Thyroid gland (tissue), 4 donors: ENCODE measurements at places on chromosomes 7 and 10.
A peak's percentile ranks its signal among the peaks of the same experiment; 100 is the strongest.

DNA sequence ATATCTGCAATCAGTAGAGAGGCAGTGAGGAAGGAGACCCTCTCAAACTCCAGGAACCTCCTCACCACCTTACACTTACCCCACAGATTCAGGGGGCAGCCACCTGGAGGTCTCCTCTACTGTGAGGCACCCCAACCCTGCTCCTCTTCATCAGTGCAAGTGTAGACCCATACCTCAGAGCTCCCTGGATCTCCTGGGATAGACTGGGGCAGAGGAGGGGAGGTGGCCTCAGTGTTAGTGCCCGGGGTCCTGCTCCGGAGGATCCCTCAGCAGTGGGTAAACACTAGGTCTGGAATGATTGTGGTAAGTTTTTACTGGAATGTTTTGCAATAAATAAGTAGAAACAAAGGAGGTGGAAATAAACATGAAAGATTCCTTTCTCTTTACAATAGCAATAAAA, 31.1 kb downstream of the ANTXRL start:
- DNase-seq = no peak

DNA sequence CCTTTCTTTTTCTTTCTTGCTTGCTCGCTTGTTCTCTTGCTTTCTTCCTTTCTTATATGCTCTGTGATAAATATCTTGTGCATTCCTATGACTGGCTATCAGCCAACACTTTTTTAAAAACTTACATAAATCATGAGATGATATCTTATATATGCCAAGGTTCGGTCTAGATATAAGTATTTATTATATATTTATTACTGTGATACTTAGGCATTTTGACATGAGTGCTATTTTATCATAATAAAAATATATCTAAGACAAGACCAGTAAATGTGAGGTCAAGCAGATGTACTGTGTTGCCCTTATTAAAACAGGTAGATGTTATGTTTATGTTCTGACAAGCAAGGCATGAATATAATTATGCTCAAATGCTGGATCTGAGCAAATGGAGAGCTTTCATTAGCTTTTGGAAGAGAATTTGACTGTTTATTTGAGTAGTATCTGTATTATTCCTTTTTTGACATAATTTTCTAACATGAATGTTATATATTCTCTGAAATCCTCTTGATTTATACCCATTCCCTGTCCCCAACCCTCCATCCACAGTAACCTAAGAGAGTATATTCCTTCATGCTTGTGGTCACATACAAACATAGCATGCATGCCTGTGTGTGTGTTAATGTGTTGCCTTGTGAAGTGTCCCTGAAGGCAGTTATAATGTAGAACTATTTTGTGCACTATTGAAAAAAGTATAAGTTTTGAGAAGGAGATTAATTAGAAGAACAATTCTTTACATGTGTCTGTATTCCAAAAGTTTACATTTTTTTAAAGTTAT, 158.0 kb downstream of the HDAC9 start:
- no peak for DNase-seq

- DNase-seq = no peak
These were observed 202.6 kb downstream of the PPP1R3A start for GRCh38 chr7:113715981-113716856.

- no peak for DNase-seq
These were observed 14.8 kb downstream of the NACAD start for GRCh38 chr7:45073786-45074527.

DNA sequence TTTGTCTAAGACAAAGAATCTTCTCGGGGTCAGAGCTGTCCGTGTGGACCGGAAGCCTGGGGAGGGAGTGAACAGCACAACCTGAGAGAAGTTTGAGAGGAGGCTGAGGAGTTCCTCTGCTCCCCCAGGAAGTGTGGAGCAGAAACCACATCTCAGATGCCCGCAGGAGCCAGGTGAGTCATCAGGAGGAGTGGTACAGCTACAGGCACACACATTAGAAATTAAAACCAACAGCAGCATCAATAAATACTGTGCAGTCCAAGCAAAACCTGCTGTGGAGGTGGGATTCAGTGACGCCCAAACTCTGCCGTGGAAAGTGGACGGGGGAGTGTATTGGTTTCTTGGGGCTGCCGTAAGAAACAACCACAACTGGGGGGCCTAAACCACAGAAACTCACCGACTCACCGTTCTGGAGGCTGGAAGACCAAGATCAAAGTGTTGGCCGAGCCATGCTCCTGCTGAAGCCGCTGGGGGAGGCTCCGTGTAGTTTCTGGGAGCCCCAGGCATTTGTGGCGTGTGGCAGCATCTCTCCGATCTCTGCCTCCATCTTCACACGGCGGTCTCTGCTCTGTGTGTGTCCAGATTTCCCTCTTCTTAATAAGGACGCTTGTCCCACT, 31.2 kb upstream of the GARS1 start:
- DNase-seq = no peak

DNA sequence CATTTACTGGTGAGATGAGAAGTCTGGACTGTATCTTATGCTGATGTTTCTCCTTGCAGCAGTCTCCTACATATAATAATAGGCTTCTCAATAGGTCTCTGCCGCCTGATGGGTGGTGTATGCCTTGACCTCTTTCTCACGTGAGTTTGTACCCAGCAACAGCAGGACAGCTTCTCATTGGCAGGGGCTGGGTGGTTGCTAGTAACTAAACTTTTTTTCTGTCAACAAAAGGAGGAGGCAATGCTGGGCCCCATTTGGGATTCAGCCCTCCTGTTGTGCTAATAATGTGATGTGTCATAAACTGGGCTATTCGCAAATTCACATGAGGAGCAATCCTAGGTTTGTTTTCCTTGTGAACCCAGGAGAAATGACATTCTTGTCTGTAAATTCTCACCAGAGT, 533.6 kb downstream of the GATA3 start:
- no peak for DNase-seq

DNA sequence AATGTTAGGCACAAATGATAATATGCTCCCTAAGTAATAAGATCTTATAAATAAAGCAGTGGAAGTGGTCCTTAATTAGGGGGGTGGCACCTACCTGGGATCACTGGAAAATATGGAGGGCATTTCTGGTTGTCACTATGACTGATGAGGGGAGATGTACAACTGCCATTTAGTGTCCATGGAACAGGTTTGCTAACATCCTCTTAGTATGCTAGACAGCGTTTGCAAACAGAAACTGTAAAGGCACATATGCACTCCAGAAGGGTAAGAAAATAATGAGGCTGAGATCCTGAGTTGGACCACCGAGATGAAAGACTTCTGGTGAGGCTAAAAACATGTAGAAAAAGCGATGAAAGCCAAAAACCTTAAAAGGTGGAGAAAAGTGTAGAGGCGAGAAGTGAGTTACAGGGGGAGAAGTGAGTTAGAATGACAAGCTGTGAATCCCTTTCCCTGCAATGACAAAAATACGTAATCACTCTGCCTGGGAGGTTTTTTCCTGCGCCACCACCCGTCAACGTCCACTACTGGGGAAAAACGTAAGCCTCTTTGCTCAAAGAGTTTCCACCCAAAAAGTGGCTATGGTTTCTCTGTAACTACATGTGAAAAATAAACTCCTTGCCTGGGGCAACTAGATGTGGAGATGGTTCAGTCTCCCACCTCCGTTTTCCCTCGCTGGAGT, 767 bp downstream of the KRIT1 start:
- DNase-seq = no peak

DNA sequence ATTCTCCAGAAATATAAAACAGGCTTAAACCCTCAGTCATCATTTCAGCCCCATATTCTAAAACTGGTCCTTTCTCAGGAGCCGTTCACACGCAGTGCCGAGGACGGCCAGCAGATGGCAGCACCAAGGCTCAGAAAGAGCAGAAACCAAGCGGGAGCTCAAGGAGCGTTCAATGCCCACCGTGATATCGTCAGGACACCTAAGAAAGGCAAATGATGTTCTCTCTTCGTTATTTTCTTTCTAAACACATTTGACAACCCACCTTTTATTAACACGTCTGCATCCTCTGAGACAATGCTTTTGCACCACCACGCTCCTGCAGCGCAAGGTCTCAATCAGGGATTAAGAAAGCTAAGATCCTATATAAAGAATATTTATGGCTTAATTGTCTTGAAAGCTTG, 45.7 kb upstream of the RBM33 start:
- DNase-seq = peak; percentile 80

GRCh38 chr7:47311891-47312290, 270.0 kb downstream of the TNS3 start:
- no peak for DNase-seq

DNA sequence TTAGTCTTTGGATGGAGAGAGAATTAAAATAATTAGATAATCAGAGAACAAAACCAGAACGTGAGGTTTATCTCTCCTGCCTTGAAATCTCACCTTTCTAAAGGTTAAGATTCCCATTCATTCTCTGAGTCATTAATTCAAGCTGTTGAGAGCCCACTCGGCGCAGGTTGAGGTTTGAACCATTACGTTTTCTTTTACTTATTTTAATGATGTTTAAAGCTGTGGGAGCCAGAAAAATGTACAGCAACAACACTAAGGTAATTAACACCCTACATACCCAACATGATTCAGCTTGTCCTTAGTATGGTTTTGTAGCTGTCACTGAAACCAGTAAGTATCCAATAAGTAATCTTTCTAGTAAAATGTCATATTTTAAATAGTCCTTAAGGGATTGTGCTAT, 153.0 kb upstream of the ANK3 start:
- no peak for DNase-seq

- no peak for DNase-seq
These were observed 271.9 kb downstream of the KIF20B start for GRCh38 chr10:89973326-89973725.

DNA sequence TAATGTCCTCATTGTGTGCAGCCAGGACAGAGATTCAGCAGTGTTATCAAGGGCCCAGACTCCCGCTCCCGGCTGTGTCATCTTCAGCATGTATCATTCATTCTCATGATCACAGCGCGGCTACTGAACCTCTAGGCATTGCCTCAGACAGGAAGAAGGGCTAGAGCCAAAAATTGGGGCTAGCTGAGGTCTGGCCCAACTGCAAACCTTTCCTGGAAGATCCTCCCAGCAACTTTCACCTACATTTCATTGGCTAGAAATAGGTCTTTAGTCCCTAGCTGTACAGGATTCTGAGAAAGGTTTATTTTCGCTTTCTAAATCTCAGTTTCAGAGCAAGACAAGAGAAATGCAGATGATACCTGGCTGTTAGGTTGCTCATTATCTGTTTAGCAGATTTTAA, 81.9 kb downstream of the CREM start:
- no peak for DNase-seq

- no peak for DNase-seq
These were observed 283.7 kb upstream of the SMIM30 start for GRCh38 chr7:113402005-113402404.

GRCh38 chr7:42502022-42502421, 265.0 kb upstream of the GLI3 start:
- DNase-seq = no peak

DNA sequence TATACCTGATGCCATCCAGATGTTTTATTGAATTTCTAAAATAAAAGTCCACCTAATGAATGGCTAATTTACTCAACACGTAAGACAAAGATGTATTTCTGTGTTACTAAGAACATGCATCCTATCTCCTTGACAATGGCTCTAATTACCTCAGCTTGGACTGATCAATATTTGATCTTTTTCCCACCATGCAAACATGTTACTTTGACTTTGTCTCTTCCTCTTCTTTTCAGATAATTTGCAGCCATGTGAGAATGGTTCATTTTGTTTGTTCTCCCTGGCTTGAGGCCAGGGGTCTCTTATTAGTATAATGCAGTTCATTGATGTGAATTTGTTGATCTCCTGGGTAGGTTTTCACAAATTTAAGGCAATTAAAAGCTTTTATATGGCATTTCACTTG, 302.1 kb downstream of the ADK start:
- no peak for DNase-seq

- no peak for DNase-seq
These were observed 169.3 kb downstream of the FAM107B start for GRCh38 chr10:14605231-14605925.

DNA sequence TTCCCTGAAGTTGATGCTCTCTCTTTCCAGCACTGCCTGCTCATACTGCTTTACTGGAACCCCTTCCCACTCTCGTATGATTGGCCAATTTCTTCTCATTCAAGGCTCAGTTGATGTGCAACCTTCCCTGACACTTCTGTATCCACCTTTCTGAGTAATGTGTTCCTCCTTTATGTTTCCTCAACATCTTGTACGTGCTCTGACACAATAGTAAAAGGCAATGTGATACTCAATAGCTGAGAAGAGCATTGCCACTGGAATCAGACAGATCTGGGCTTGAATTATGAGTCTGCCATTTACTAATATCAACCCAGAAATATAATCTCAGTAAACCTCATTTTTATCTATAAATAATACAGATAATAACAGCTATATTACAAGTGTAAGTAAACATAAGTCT, 34.7 kb downstream of the ARL4A start:
- DNase-seq = no peak

DNA sequence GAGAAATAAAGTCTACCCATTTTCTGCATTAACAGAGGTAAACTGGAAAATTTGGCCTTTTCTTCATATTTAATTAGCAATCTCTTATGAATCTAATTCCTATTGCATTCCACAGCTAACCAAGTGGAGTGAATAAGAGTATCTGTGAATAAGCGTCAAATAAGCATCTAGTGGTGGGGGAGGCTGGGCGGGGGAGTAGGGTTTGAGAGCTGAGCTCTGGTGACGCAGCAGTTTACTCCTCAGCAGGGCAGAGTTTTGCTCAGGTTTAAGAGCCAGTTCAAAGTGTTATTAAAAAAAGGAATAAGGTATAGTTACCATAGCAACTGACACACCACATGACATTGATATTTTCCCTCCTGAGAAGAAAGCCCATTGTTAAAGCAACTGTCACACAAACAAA, 1346.8 kb upstream of the CELF2 start:
- DNase-seq = no peak

DNA sequence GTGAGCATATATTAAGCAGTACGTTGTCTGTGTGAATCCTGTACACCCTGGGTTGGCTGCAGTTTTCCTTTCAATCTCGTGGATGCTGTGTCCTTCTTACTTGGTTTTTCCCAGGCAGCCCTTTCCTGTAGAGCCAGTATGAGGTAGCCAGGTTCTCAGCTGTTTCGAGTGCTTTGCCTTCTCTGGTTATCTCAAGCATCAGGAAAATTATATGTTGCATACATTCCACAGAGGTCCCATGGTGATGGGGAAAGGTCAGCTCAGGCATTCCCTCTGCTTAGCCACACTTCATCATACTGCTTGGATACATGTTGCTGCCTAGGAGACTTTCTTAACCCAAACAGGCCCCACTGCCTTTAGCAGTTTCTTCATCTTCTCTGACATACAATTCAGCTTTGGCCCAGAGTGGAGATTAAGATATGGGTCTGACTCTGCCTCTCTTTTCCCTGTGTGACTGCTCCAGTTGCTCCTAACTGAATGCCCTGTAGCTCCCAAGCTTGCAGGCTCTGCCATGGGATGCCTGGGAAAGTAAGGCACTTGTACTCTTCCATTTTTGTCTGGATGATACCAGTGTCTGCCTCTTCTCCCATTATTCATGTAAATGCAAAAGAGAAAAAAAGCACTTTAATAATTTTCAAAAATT, 11.3 kb downstream of the GNAI1 start:
- DNase-seq = no peak
